Activated CD4-positive, alpha-beta T cell treated with anti-CD3 and anti-CD28 coated beads, Interleukin-2, amount 50 U/mL, for 24 hours (primary cell): ENCODE measurements at places on chromosomes 5 and 9.

DNA sequence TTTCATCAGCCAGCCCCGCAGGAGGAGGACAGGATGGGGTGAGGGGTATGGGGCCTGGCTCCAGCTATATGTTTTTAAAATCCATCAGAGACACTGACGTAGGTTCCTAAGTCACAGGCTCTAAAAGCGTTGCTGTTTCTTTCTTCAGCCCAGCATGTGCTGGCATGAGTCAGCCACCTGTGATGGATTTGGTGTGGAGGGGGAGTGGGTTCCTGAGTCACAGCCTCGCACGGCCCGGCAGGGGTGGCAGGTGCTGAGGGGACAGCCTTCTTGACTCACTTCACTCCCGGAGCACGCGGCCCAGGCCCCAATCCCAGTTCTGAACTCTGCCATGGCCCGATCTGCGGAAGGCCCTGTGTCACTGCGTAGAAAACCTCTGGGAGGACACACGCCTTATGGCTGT, 38.8 kb upstream of the RPL26L1 start:
- DNase-seq, result no peak

DNA sequence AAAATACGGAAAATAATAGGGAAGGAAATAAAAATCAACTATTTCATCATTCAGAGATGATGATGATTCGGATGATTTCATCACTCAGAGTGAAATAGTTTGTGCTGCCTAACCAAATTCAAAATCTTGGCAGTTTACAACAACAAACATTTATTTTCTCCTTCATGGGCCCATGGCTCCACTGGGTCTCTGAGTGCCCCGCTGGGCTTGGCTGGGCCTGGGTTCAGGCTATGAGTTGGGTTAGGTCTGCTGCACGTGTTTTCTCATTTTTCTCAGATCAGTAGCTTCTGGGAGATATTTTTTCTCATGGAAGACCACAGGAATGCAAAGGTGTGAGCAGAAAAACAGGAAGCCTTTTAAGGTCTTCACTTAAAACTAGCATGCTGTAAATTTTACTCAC, 24.0 kb upstream of the F2RL1 start:
- no peak for DNase-seq

GRCh38 chr9:136381311-136381710, 7.8 kb upstream of the CARD9 start:
- DNase-seq, result no peak

DNA sequence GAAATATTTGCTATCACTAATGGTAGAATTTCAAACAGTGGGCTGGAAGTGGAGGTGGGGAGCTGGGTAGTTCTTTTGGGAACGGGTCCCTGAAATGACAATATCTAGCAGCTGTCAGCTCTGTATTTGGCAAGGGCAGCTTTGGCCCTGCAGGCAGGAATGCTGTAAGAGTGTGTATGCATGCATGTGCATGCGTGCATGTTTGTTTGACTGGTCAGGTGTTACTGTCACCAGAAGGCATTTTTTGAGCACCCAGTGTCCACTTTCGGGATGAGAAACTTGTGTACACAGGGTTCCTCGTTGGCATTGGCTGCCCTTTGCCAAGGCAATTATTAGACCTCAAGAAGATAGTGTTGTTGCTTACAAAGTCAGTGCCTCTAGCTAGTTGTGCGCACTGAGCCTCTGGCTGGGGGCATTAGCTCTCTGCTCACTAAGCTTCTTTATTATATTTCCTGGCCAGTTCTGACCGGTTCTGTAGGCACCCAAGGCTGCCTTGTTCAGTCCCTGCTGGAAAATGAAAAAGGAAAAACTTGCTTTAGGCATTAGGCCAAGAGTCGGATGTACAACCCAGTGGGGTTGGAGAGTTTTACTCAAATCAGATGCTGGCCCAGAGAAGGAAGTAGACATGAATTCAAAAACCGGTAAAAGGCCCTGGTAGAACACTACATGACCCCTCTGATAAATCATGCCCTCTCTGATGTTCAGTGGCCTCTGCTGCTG, 2.0 kb downstream of the CYFIP2 start:
- no peak for DNase-seq

- DNase-seq, result no peak
Observed at GRCh38 chr9:112484607-112485006, 2.0 kb upstream of the KIAA1958 start.

GRCh38 chr5:68253624-68254585, 38.3 kb downstream of the PIK3R1 start:
- DNase-seq, result no peak

DNA sequence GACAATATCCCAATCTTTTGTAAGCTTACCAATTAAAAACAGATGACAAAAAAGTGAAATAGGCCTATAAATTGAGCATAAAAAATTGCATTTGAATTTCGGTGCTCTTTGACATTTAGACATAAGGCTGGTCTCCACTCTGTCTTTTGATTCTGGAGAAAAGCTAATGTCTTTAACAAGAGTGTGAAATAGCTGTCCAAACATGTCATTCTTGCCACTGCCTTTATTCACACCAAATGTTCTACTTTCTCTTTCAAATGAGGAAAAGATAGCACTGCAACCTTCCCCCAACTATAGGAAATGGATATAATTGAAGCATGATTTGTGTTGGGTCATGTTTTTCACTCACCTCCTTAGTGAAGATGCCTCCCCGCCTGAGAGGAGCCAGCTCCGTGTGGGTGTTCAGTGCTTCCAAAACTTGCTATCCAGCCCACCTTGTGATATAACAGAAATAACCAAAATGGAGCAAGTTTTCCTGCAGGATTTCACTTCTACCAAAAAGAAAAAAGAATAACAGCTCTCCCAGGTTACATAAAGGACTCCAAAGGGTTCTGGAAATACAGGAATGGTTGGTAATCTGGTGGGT, 55.2 kb upstream of the STK32A start:
- DNase-seq, result no peak

DNA sequence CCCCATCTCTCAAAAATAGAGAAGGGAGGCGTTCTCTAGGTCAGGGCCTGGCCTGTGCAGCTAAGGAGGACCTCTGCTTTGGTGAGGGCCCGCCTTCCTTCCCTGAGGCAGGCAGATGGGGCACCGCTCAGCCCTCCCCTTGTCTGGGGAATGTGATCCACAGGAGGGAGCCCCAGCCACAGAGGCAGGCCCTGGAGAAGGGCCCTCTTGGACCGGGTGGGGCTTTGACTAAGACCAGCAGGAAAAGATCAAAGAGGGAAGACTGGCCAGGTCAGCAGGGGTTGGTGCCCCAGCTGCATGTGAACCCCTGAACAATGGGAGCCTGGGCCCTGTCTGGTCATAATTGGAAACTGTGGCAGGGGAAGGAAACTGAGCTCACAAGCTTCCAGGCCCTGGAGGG, 21.9 kb downstream of the PTPA start:
- no peak for DNase-seq

DNA sequence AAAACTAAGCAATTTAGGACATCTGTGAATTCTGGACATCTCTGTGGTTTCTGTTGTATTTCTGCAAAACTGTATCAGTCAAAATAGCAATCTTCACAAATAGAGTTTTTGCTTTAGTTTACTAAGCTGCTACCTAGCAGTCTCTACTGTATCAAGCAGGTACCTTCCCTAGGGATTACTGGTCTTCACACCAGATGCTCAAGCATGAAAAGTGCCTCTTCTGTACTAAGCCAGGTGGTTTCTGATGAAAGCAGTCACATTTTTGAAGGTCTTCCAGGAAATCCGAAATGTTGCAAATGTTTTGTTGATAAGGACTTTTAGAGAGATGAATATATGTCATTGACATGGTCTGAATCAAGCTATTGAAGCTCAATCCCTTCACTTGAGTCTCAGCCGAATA, 540.0 kb downstream of the KCTD16 start:
- DNase-seq, result no peak
